ENCODE measurements at places on chromosomes 16 and 17.
A peak's percentile ranks its signal among the peaks of the same experiment; 100 is the strongest.

DNA sequence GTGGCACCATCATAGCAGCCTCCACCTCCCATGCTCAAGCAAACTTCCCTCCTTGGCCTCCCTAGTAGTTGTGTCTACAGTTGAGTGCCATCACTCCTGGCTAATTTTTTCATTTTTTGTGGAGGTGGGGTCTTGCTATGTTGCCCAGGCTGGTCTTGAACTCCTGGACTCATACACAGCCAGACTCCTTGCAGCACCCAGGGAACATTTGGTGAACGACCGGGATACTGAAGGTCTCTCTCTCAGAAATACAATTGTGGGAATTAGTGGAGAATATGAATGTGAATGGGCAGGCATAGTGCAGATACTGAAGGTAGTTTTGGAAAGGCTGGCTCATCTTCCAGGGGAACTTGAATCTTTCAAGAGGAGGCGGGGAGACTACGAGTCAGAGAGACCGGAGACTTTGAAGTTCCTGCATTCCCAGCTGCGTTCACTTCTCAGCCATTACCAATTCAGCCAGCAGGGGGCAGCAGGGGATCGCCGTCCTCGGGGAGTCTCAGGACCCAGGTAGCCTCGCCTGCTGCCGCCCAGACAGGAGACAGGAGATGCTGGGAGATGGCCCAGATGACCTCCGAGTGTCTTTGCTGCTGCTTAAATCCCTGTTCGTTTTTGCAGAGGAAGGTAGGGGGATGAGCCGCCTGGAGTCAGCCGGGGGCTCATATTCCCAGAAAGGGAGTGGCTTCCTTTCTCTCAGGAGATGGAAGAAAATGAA lies 68.6 kb downstream of the HAPSTR1 start:
- DNase-seq, result peak; percentile 38

DNA sequence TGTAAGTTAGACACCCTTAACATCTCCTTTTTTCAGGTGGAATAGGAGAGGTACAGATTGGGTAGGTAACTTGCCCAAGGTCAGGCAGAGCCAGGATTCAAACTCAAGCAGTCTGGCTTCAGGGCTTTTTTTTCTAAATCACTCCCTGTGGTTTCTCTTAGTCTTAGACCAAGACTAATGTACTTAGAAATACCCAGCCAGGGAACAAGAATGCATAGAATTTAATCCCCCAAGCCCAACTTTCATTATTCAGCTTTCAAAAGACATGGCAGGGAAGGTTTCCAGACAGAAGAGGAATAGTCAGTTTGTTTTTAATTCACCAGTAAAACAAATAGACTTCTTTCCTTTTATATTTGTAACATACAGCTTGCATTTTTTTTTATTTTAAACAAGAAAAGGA lies 305.2 kb upstream of the RBFOX1 start:
- DNase-seq, result no peak

DNA sequence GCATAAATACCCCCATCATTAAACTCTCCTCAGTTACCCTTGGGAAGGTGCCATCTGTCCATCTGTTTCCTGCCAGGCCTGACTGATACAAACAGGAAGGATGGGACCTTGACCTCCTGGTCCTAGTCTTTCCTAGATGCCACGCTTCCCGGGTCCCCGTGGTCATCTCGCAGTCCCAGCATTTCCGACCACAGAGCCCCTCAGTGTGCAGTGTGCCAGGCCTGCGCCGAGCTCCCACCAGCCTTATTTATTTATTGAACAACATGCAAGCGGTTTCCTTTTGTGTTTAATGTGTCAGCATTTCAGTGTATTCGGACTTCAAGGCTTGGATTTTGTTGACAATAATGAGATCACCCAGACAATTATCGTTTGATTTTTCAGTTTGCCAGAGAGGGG lies 45.6 kb upstream of the NKD1 start:
- no peak for DNase-seq

DNA sequence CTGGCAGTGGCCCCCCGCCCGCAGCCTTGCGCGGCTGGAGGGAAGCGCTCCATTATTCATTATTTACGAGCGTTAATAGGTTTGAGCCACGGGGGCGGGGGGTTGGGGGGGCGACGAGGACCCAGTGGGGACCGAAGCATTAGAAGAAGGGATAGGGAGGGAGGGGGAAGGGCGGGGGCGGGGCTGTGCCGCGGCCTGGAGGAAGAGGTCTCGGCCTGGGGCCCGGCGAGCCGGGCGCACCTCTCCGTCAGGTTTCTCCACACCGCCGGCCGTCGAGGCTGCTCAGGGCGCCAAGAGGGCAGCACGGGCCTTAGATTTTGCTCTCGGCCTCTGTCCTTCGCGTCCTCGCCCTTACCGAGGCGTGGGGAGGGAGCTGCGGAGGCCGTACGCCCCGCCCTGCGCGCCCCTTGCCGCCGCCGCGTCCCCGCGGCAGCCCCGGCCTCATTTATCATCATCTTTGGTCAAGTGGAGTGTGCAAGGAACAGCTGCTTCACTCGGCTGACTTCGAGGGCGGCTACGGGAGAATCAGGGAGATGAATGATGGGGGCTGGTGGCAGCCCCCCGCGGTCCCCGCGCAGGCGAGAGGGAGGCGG lies 54.2 kb downstream of the SREBF1 start:
- DNase-seq, result no peak

- DNase-seq, result no peak
Measured at GRCh38 chr16:65185241-65185778, 63.4 kb upstream of the CDH11 start.

GRCh38 chr17:17107891-17108431 lies 65.7 kb downstream of the MPRIP start:
- no peak for DNase-seq

GRCh38 chr17:78323826-78324390 lies 36.0 kb downstream of the SOCS3 start:
- no peak for DNase-seq

GRCh38 chr17:77356690-77357201 lies 216.0 kb downstream of the SEC14L1 start:
- DNase-seq, result no peak

DNA sequence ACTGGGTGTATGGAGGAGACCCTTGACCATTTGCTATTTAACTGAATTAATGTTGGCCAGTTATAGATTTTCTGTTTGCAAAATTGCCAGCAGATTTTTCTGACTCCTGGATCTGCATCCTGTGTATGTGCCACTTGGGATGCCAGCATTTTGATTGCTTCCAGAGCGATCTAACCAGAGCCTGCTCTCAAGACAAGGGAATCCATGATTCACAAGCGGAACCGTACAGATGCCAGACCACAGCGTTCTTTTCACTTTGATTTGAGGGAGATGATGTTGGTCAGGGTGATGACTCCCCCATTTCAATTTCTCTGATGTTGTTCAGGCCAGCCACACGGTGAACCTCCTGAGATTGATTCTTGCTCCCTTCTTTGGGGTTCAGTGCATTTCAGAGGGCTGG lies 228.7 kb downstream of the CDH13 start:
- no peak for DNase-seq

DNA sequence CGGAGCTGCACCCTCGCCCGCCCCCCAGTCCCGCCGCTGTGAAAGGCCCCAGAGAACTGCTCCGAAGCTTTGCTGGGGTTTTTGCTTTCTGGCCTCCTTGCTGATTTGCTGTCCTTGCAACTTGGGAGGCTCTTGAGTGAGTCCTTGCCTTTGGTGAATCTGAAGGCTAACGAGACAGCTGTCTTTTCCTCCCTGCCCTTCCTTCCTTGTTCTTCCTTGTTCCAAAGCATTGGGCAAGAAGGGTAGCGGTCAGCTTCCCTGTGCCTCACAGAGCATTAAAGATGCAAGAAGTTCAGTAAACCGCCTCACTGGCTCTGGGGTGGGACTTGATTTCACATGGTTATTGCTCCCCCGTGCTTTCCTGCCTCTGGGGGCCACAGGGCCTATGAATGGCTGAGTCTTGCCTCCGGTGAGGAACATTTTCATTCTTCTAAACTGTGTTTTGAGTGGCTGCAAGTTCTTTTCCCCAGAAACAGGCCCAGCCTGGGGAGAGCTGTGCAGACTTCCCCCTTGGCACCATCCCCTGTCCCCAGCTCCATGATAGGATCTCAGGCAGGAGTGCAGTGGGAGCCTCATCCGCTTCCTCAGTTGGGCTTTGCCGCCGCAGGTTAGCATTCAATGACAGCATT lies 1.4 kb downstream of the YPEL2 start:
- no peak for DNase-seq

GRCh38 chr17:79887451-79887991 lies 48.3 kb upstream of the CBX4 start:
- DNase-seq, result no peak

DNA sequence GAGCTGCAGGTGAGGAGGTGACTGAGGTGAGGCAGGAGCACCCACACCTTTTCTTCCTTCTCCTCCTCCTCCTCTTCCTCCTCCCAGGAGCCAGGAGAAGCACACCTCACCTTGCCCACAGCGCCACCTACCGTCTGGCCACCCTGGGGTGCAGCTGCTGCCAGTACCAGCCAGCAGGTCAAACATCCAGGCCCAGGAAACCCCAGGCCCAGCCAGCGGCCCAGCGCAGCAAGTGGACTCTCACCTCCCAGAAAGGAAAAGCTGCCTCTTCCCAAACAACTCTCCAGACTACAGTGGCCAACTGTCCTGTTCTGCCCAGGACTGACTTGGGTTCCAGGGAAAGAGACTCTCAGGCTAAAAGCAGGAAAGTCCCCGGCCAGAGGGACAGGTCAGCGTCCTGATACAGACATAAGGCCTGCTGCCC lies 22.7 kb downstream of the PEMT start:
- DNase-seq, result no peak

GRCh38 chr17:3968886-3969524 lies 4.8 kb upstream of the ATP2A3 start:
- no peak for DNase-seq

DNA sequence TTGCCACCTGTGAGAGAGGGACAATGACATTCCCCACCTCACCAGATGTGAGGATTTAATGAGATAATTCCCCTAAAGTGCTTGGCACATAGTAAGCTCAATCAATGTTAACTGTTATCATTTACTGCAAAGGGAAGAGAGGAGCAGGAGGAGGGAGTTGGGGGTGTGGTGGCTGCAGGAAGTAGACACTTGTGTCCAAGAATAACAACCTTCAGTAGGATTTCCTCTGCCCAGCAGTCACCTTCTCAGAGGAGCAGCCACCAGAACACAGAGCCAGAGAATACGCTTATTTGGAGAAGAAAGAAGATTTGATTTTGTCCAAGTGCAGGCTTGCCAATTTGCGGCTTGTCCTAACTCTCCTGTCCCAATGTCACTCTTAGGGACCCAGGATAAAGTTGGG lies 10.2 kb downstream of the CBX4 start:
- DNase-seq, result no peak

GRCh38 chr16:65289022-65289421 lies 167.2 kb upstream of the CDH11 start:
- no peak for DNase-seq

DNA sequence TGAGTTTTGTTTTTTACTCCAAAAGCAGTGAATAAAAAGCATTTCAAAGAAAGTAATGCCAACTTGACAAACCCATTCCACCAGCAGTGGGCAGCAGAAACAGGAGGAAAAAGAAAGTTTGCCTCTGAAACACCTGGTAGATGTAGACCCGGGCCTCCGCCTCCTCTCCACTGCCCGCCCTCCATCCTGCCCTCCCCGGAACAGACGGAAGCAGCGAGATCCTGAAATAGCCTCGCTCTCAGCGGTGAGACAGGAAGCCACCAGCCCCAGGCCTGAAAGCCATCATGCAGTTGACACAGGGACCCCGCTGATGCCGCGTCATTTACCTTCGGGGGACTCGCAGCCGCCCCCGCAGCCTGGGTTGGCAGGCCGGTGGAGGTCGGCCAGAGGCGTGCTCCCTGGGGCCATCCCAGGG lies 67.8 kb downstream of the C16orf78 start:
- no peak for DNase-seq

DNA sequence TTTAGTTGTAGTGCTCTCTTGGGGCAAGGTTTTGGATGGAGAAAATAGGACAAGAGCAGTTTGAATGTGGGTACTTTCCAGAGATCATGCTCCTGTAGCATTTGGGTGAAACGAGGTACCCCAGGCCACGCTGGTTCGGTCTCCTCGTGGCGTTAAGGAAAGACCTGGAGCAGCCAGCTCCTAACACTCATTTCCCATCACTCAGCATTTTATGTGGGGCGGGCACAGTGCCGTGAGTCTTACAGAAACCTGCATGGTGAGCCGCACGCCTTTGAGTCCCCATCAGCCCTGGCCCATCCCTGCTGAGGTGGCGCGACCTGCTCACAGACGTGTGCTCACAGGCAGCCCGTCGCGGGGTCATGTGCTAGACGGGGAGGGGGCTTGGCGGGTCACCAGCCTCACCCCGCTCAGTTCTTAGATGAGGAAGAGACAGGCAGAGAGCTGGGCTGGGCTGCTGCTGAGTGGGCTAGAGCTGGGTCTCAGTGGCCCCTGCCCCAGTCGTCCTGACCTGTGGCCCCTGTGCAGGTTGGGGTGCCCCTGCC lies 37.3 kb downstream of the TBCD start:
- DNase-seq, result no peak

DNA sequence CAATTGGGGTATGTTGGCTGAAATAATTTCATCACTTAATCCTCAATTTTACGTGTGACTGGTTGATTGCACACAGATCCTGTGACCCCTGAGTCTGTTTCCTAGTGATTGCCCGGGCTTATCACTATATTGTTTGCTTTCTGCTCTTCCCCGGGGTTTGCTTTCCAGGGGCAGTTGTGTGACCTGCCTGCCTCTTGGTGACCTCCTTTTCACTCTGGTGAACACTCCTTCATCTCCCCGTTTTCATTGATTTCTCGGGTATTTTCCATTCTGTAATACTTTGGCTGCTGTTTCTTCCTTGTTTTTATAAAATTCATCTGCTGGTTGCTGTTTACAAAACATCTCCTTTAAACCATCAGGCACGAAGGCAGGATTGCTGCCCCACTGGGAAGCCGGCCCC lies 36.0 kb downstream of the NTN1 start:
- no peak for DNase-seq

DNA sequence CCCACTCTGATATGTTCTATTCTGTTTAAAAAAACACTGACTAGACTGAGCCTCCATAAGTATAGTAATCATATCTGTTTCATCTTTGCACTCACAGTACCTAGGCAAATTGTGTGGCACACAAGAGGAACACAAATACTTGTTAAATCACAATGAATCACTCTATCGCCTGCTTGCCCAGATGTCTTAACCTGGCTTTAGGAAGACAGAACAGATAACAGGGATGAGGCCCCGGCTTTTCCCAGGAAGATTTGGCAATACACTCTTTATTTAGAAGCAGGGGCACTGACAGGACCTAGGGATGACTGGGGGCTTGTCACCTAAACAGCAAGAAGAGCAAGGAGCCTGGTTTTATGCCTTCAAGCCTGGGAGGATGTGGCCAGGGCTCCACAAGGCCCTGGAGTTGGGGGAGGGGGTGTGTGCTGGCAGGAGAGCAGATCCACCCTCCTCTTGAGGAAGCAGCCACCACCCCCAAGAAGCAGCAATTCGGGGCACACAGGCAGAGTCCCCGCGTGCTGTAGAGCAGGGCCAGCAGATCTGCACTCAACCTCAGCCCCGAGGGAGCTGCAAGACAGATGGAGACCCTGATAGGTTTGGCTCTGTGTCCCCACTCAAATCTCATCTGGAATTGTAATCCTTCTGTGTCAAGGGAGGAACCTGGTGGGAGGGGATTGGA lies 41.0 kb upstream of the KSR1 start:
- no peak for DNase-seq

GRCh38 chr17:58279736-58280479 lies 827 bp downstream of the MPO start:
- DNase-seq, result no peak

- no peak for DNase-seq
Measured at GRCh38 chr16:56773532-56773931, 43.6 kb downstream of the NUP93 start.

All from HS-5 (cell line).